ENCODE measurements at places on chromosomes 3 and 15.

GRCh38 chr3:190883973-190884832 is 21.7 kb upstream of the GMNC start:
- DNase-seq: peak; percentile 37

DNA sequence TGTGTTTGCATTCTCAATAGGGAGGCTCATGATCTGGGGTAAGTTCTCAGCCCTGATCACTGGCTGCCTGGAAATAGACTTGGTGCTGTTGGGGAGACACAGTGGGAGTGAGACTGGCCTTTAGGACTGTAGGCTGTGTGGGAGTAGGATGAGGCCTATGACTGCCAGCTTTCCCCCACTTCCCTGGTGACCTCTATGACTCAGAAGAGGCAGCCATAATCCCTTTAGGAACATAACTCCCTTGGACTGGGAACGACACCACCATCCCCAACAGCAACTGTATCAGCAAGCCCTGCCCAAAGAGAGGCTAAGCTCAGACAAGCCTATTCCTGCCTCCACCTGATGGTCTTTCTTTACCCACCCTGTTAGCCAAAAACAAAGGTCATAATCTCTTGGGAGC is 91.3 kb downstream of the SUCNR1 start:
- no peak for DNase-seq

DNA sequence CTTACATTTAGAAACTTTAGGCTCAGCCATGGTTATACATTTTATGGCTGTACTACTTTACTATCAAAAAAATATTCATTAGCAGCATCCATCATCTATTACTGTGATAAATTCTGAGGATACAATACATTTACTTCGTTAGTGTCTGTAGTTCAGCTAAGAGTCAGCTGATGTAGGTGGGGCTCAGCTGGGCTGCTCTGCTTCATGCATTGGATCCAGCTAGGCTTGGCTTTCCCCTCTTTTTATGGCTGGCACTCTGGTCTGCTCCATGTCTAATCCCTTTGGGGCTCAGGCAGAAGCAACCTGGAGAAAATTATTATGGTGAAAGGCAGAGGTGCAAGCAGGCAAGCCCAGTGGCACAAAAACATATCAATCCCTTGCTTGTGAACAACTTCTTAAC is 930.1 kb upstream of the NR2F2 start:
- DNase-seq: no peak

DNA sequence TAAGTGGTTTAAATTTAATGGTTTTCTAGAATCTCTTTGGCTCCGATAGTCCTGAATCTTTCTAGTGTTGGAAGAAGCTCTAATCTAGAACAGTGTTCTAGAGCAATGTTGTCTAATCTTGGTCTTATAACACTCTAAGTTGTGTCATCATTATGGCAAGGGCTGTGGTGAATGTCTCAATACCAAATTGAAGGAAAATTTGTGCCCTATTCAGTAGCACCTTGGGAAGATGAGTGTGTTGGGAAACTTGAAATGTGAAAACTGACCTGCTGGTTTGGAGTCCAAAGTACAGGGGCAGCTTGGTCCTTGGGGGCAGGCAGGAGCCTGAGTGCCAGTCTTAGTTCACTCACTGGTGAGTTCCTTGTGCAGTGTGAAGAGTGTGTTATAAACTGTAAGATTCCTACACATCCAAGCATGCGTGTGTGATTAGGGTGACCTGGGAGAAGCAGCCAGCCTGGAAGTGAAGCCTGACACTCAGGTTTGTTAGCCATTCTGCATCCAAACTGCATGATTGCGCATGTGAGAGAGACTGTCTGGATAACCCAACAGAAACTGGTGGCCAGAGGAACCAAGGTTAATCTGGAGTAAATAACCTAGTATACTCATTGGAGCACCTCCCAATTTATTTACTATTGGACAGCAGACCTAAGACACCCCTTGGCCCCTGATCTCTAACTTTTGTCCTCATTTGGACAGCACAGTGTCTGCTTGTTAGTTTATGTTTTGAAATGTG is 14.6 kb downstream of the ZNF592 start:
- DNase-seq: no peak

GRCh38 chr3:66182246-66182645 is 38.6 kb upstream of the SLC25A26 start:
- no peak for DNase-seq

DNA sequence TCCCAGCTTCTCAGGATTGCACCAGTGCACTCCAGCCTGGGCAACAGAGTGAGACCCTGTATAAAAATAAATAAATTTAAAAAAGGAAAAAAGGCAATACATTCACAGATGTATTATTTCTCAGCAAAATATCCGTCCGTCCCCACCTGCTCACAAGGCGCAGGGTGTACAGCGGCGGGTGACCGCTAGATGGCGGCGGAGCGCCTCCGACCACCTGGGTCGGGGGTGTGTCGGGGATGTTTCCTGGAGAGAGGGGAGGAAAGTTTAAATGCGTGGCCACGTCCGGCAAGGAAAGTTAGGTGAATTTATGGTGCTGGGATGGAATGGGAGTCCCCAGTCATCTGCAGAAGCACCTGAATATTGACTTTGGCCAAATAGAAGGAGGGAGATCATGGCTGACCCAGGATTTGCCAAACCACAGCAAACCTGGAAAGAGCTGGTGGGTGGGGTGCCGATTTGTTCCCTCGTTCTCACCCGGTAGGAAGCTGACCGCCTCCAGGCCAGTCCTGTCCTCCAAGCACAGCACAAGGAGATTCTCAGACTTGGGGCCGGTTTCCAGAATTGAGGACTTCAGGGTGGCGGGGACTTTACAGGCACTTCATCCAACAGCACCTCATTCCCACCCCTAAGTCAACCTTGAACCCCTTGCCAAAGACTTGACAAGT is 88.3 kb downstream of the TMEM266 start:
- DNase-seq: no peak

Data from amniotic stem cell (primary cell).